ENCODE measurements at places on chromosomes 4 and X.

DNA sequence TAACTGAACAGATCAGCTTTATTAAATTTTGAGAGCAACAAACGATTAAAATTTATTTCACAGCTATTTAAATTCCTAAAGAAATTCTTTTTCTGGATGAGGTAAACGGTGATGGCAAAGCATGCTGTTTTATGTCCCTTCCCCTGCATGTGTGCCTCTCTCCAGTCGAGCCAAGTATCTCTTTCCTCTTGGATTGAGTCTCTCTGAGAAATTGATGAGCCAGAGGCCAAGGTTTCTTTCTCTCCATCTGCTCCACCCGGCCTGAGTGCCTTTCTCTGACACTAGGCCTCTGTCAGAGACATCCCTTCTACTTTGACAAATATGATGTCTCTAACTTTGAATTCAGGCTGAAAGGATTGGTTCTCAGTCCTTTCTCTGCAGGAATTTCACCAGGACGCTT, 42.6 kb upstream of the PARM1 start:
- DNase-seq = no peak

DNA sequence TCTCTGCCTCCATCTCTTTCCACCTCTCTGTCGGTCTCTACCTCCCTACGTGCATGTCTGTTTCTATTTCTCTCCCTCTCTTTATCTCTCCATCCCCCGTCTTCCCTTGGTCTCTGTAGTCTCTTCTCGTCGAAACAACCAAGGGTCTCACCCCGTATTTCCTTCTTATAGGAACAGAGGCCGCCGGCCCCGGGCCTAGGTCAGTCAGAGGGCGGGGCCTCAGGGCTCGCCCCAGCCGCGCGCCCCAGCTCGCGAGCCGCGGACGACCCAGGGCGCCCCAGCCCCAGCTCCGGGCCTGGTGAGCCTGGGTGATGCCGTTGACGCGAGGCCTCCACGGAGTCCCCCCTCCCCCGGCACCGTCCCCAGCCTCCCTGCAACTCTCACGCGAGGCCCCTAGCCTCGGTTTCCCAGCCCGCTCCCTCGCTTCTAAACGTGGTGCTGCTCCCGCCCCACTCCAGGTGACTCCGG, 6.6 kb downstream of the TIMM17B start:
- DNase-seq = no peak

DNA sequence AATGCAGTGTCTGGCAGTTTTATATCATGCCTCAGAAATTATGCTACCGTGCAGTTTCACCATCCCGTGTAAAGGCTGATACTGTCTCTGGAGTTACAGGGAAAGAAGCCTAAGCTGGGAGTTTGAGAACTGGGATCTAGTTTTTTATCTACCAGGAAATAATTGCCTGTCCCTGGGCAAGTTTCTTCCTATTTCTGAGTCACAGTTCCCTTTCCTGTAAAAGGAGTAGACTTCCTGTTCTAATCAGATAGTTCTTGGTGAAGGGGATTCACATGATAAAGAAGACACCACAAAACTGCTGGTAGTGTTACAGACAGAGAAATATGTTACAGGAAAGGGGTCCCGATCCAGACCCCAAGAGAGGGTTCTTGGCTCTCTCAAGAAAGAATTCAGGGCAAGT, 17.1 kb downstream of the HERC3 start:
- no peak for DNase-seq

- no peak for DNase-seq
These were observed 312.4 kb downstream of the DHRSX start for GRCh38 chrX:2188330-2188792.

DNA sequence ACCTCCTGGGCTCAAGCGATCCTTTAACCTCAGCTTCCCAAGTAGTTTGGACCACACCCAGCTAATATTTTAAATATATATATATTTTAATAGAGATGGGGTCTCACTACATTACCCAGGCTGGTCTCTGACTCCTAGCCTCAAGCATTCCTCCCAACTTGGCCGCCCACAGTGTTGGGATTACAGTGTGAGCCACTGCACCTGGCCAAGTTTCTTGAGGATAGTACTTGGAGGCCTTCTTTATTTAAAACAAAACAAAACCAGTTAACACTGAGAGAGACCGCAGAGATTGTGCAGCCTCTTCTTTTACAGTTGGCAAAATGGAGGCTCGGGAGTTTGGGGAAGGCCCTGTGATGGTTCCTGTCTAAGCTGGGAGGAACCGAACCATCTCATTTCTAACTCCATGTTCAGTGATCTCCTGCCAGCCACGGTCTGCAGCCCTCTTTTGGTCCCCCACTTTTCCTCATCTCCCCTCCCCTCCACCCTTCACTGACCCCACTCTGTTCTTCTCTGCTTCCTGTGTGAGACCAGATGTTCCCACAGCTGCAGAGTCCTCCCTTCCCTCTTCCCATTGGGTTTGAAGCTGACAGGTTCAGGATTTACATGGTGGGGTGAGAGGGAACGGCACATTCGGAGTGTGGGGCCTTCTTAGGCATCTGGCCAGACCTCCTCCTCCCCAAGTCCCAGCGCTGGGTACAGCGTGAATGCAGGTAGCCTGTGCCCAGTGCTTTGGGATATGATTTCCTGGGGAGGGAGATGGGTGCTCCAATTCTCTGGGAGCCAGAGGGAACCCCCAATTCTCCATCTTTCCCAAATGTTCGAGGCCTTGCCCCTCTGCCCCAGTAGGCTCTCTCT, 1.4 kb upstream of the SORCS2 start:
- DNase-seq = no peak

DNA sequence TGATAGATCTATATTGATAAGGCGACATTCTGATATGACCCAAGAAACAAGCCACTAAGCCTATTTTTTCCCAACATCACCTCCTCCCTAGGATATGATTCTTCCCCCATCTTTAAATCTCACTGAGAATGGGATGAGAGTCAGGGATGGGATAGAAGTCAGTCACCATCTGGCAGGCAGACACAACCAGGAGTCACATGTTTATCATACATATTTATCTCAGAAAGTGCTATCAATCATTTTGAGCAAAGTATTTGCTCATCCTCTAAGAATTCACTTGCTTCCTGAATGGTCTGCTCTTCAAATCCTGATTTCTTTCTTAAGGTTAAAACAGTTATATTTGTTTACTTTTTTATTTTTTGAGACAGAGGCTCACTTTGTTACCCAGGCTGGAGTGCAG, 20.3 kb downstream of the DNAAF6 start:
- DNase-seq = no peak

- no peak for DNase-seq
These were observed 1.0 kb upstream of the BLOC1S4 start for GRCh38 chr4:6714954-6715353.

GRCh38 chr4:185255868-185256267, 46.5 kb downstream of the SNX25 start:
- no peak for DNase-seq

GRCh38 chr4:41537292-41537890, 566 bp upstream of the LIMCH1 start:
- DNase-seq = no peak
